ENCODE measurements at places on chromosomes 12 and 14. TPM values are rescaled to one million over a fixed set of nuclear protein-coding genes. Genes with fewer than 3 reads are reported as not detected.

The BCL2L14 gene
- not detected for total RNA-seq

The FOXN4 gene
- not detected for total RNA-seq

The ABCD2 gene
- total RNA-seq = not detected

The PLCZ1 gene
- not detected for total RNA-seq

The BICDL1 gene
- not detected for total RNA-seq

The CHGA gene
- not detected for total RNA-seq

The OAS2 gene
- 3.3 TPM for total RNA-seq

The DAO gene
- not detected for total RNA-seq

The PIWIL1 gene
- total RNA-seq = not detected

The MYH6 gene
- not detected for total RNA-seq

The OTUB2 gene
- 1.6 TPM for total RNA-seq

The MYF6 gene
- total RNA-seq = not detected

The CMKLR1 gene
- under 0.01 TPM for total RNA-seq

The TMEM120B gene
- 9.2 TPM for total RNA-seq

The SCAF11 gene
- total RNA-seq = 134 TPM

The SLC38A4 gene
- 0.33 TPM for total RNA-seq

The TAS2R19 gene
- 5.5 TPM for total RNA-seq

The IKZF4 gene
- 0.67 TPM for total RNA-seq

The PTCSC3 gene
- total RNA-seq = not detected

The CAPZA3 gene
- not detected for total RNA-seq

The KRT83 gene
- not detected for total RNA-seq

The RFX4 gene
- total RNA-seq = not detected

The ENDOU gene
- not detected for total RNA-seq

The PTGES3 gene
- total RNA-seq = 85.3 TPM

The MEG3 gene
- 11.0 TPM for total RNA-seq

The IL26 gene
- total RNA-seq = not detected

The CKAP4 gene
- 148 TPM for total RNA-seq

The PPP1R1A gene
- not detected for total RNA-seq

The POTEM gene
- not detected for total RNA-seq

The PRPH gene
- total RNA-seq = not detected

The CCDC175 gene
- total RNA-seq = not detected

The SERPINA12 gene
- total RNA-seq = not detected

The SERPINA5 gene
- total RNA-seq = 0.19 TPM

The C12orf54 gene
- not detected for total RNA-seq

The GDF11 gene
- 6.8 TPM for total RNA-seq

The CISTR gene
- total RNA-seq = not detected

The MYF5 gene
- not detected for total RNA-seq

Measured in vein endothelial cell (primary cell).